ENCODE measurements at places on chromosomes 13 and 19.
A peak's percentile ranks its signal among the peaks of the same experiment; 100 is the strongest.

GRCh38 chr13:20924758-20925394 is 22.3 kb upstream of the XPO4 start:
- DNase-seq, result peak; percentile 74
- no peaks in the 10 kb centered on the region for H3K27me3 ChIP-seq
- H3K36me3 ChIP-seq, result no peaks in the 10 kb centered on the region
- no peaks in the 10 kb centered on the region for H3K4me1 ChIP-seq
- H3K27ac ChIP-seq, result no peak overlapping the region

DNA sequence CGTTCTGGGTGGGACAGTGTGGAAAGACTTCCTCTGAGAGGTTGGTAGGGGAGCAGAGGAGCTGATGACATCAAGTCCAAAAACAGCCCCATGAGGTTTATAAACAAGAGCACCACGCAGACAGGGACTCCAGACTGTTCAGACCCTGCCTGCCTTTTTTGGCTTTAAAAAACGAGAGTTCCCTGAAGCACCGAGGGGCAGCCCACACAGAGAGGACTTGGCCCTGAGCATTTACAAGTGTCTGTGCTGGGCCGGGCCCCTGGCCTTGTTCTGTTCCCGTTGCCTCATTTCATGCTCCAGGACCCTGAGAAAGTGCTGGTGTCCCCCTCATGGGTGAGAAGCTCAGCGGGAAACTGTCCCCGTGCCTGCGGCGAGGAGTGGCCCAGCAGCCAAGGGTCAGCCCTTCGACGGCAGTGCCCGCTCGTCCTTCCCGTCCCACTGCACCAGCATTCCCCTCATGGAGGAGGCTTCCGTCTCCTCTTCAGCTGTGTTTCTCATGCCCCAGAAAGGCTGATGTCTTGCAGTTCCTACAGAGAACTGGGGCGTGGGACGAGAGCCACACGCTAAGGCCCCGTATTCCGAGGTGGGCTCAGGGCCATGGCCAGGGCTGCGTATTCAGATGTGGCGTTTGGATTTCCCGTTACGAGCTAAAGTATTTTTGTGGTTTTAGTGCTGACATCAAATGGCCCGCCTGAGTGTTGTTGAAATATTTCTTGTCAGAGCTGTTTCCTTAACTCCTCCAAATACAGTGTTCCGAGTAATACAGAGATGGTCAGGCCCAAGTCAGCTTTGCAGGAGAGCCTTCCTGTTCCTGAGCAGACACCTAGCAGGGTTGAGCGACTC is 93.5 kb downstream of the ATP11A start:
- H3K27ac ChIP-seq, result no peak overlapping the region
- H3K36me3 ChIP-seq, result peaks cover 5% of the 10 kb centered on the region
- peaks cover 4% of the 10 kb centered on the region for H3K4me1 ChIP-seq
- no peak overlapping the region for H3K4me3 ChIP-seq
- H3K27me3 ChIP-seq, result no peaks in the 10 kb centered on the region

DNA sequence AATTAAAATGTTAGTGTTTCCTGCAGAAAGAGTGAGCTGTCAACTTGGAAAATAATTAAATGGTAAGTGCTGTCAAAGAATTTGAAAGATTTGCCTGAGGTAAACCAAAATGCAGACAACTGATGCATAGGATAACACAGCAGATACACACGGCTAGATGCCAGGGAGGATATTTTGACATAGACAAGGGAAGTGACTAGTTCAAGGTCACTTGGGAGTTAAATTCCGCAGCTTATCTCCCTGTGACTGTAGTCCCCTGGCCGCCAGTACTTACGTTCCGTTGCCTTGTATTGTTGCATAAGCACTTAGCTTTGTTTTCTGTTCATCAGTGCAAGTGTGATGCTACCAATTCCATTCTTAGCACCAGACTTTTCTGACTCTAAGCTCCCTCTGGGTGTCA is 247.3 kb upstream of the MAB21L1 start:
- H3K27me3 ChIP-seq, result no peaks in the 10 kb centered on the region
- H3K4me1 ChIP-seq, result no peaks in the 10 kb centered on the region
- no peak overlapping the region for H3K4me3 ChIP-seq
- H3K27ac ChIP-seq, result no peak overlapping the region

GRCh38 chr19:28359431-28360414 is 853.2 kb downstream of the UQCRFS1 start:
- peaks cover 6% of the 10 kb centered on the region for H3K36me3 ChIP-seq
- H3K4me3 ChIP-seq, result no peak overlapping the region
- H3K4me1 ChIP-seq, result no peaks in the 10 kb centered on the region
- H3K27me3 ChIP-seq, result no peaks in the 10 kb centered on the region
- no peak overlapping the region for H3K27ac ChIP-seq

GRCh38 chr13:53198736-53199135 is 170.1 kb downstream of the OLFM4 start:
- no peaks in the 10 kb centered on the region for H3K4me1 ChIP-seq
- no peaks in the 10 kb centered on the region for H3K36me3 ChIP-seq
- H3K4me3 ChIP-seq, result no peak overlapping the region
- no peak for DNase-seq
- H3K27me3 ChIP-seq, result peaks cover 24% of the 10 kb centered on the region

- H3K36me3 ChIP-seq, result no peaks in the 10 kb centered on the region
- DNase-seq, result no peak
- no peak overlapping the region for H3K4me3 ChIP-seq
- no peaks in the 10 kb centered on the region for H3K27me3 ChIP-seq
- peaks cover 5% of the 10 kb centered on the region for H3K4me1 ChIP-seq
- no peak overlapping the region for H3K27ac ChIP-seq
Observed at GRCh38 chr19:44682807-44683206, 11.5 kb downstream of the CEACAM19 start.

GRCh38 chr19:39389631-39390414 is 1.1 kb downstream of the PAF1 start:
- H3K27me3 ChIP-seq, result no peaks in the 10 kb centered on the region
- peaks cover 60% of the 10 kb centered on the region for H3K36me3 ChIP-seq
- H3K4me3 ChIP-seq, result peak overlapping the region; percentile 85
- no peak overlapping the region for H3K27ac ChIP-seq
- DNase-seq, result no peak
- H3K4me1 ChIP-seq, result peaks cover 18% of the 10 kb centered on the region

GRCh38 chr19:55647732-55648584 is at the start of gene CCDC106:
TSS of gene CCDC106 (plus strand) at chr19:55648212. CDS start at chr19:55649047, 835 bp downstream.
- H3K4me3 ChIP-seq, result peak within 1 kb of the TSS; percentile 57
- peak within 1 kb of the TSS; percentile 62 for H3K27ac ChIP-seq
- peaks cover 14% of the 10 kb centered on the region for H3K36me3 ChIP-seq
- H3K4me1 ChIP-seq, result peaks cover 42% of the 10 kb centered on the region

- no peaks in the 10 kb centered on the region for H3K36me3 ChIP-seq
- H3K4me1 ChIP-seq, result no peaks in the 10 kb centered on the region
- H3K4me3 ChIP-seq, result no peak overlapping the region
- H3K27ac ChIP-seq, result no peak overlapping the region
Observed at GRCh38 chr13:60745343-60745742, 348.3 kb downstream of the TDRD3 start.

DNA sequence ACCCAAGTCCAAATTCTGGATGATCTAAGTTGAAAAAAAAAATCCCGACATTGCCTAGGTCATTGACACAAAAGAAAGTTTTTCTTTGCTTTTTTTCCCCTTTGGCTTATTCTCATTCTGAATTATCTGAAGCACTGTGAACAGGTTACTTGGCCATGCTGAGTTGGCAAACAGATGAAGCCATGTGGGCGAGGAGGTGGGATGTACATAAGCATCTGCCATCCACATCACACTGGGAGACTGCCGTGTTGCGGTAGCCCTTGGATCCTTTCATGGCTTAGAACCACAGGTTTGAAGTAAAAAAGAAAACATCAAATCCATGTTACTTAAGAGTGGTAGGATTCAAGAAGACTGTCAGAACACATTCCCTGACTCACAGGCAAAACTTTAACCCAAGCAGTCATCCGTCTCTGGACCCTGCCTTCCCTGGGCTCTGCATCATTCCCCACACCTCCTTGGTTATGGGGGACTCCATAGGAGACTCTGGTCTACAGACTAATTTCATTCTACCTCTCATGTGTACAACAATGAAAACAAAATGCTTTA is 242.5 kb upstream of the SERP2 start:
- no peak overlapping the region for H3K4me3 ChIP-seq
- no peak for DNase-seq

GRCh38 chr13:35965226-35965927 is 165.8 kb downstream of the DCLK1 start:
- no peaks in the 10 kb centered on the region for H3K27me3 ChIP-seq
- DNase-seq, result no peak
- no peak overlapping the region for H3K27ac ChIP-seq
- no peak overlapping the region for H3K4me3 ChIP-seq
- no peaks in the 10 kb centered on the region for H3K4me1 ChIP-seq

DNA sequence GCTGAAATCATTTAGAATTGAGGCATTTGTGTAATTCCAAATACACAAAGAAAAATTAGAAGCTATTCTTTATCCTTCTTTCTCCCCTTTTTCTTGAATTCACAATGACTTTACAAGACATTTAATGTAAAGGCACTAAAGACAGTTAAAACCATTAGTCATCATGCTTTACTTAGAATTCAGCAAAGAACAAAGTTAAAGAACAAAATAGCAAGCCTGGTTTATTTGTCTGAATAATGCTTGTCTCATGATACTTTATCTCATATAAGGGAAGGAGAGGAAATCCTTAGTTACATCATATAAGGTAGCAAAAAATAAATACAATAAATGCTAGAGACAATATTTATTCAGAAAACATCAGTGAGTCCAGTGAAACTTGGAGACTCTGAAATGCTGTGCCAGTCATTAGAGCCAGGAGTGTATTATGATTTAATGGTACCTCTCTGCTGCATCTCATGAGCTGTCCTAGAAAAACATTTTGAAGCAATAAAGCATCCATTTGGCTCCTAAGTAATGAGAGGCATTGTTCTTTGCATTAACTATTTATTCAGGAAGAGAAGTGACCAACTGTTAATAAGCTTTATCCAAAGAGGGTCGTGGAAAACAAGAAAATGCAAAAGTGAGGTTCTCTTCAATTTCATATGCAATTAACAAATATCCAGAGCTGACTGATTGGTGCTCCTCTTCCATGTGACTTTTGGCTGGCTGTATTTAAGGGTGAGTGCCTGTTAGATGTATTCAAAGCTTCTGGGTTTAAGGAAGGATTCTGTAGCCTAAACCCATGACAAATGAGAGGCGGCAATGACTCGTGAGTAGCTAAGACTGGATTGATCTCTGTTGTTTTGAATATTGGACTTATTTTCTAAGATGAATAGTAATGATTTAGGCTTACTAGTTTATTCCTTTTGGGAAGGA is 105.0 kb downstream of the DGKH start:
- no peak overlapping the region for H3K4me3 ChIP-seq
- H3K27ac ChIP-seq, result no peak overlapping the region
- H3K4me1 ChIP-seq, result no peaks in the 10 kb centered on the region
- peaks cover 13% of the 10 kb centered on the region for H3K36me3 ChIP-seq
- no peaks in the 10 kb centered on the region for H3K27me3 ChIP-seq

- H3K36me3 ChIP-seq, result no peaks in the 10 kb centered on the region
- H3K27me3 ChIP-seq, result peaks cover 3% of the 10 kb centered on the region
- no peaks in the 10 kb centered on the region for H3K4me1 ChIP-seq
Observed at GRCh38 chr19:48568345-48568886, 16.4 kb downstream of the SULT2B1 start.

DNA sequence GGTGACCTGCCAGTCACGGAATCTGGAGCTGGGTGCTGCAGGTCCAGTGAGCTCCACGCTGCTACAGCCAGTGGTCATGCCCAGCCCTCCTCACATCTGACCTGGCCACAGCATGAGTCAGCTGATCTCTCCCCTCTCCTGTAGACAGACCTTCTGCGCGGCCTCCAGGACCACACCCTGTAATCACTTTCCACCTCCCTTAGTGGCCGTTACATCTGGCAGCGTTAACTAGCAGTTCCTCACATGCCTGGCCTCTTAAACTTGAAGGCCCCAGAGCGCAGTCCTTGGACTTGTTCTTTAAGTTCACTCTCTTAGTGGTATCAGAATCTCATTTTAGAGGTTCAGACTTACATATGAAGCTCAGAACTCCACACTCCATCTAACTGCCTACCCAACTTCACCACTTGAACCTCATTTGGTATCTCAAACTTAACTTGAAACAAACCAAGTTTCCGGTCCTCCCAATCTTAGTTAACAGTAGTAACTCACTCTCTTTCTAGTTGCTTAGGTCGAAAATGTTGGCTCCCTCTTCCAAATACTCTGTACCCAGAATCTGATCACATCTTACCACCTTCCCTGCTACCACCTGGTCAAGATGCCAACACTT is 22.7 kb downstream of the MIPEP start:
- no peaks in the 10 kb centered on the region for H3K27me3 ChIP-seq
- no peak for DNase-seq
- no peak overlapping the region for H3K4me3 ChIP-seq
- no peaks in the 10 kb centered on the region for H3K4me1 ChIP-seq
- no peaks in the 10 kb centered on the region for H3K36me3 ChIP-seq

DNA sequence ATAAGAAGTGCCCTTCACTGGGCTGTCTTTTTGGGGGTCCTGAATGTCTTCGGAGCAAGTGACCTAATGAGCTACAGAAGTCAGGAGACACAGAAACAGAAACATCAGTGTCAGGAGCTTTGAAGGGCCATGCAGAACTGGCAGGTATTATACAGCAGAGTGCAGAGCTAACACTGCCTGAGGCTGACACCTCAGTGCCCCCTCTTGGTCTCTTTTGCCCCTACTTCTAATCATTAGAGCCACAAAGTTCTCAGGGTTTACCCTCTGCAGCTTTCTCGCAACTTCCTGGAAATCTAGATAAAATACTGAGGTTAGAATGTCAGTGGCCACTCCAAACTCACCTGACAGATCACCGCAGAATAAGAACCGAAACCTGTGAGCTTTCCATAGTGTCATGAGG is 172.7 kb downstream of the B3GLCT start:
- no peak for DNase-seq
- H3K4me1 ChIP-seq, result no peaks in the 10 kb centered on the region
- H3K4me3 ChIP-seq, result no peak overlapping the region
- H3K27me3 ChIP-seq, result no peaks in the 10 kb centered on the region

- peaks cover 20% of the 10 kb centered on the region for H3K36me3 ChIP-seq
- DNase-seq, result no peak
- H3K4me1 ChIP-seq, result peaks cover 27% of the 10 kb centered on the region
- peak overlapping the region; percentile 65 for H3K4me3 ChIP-seq
Observed at GRCh38 chr19:42220751-42221097, 612 bp downstream of the ZNF526 start.

GRCh38 chr19:18293642-18294466 is 12.4 kb upstream of the JUND start:
- no peaks in the 10 kb centered on the region for H3K27me3 ChIP-seq
- no peak overlapping the region for H3K4me3 ChIP-seq
- DNase-seq, result no peak
- H3K27ac ChIP-seq, result no peak overlapping the region
- H3K4me1 ChIP-seq, result peaks cover 11% of the 10 kb centered on the region

Measured in thymus (tissue), 14 donors.